ENCODE measurements at places on chromosomes 7 and 10. TPM values are rescaled to one million over a fixed set of nuclear protein-coding genes. Genes with fewer than 3 reads are reported as not detected.

The PTPRZ1 gene
- total RNA-seq, result not detected

The HACD1 gene
- total RNA-seq, result 23.1 TPM

The CAPZA2 gene
- total RNA-seq, result 91.9 TPM

The ZNF680 gene
- total RNA-seq, result 10.1 TPM

The ZNF777 gene
- 3.6 TPM for total RNA-seq

The JAKMIP3 gene
- total RNA-seq, result under 0.01 TPM

The CHN2 gene
- total RNA-seq, result 0.33 TPM

The ACBD7 gene
- total RNA-seq, result under 0.01 TPM

The KEL gene
- not detected for total RNA-seq

The PLAU gene
- 60.1 TPM for total RNA-seq

The IL2RA gene
- not detected for total RNA-seq

The GLI3 gene
- total RNA-seq, result 6.4 TPM

The TMEM273 gene
- not detected for total RNA-seq

The RADIL gene
- total RNA-seq, result 0.33 TPM

The CHPF2 gene
- 46.7 TPM for total RNA-seq

The ITIH2 gene
- not detected for total RNA-seq

The PTPN20 gene
- 0.33 TPM for total RNA-seq

The LRMDA gene
- total RNA-seq, result 1.0 TPM

The GRID2IP gene
- not detected for total RNA-seq

The MXI1 gene
- 52.4 TPM for total RNA-seq

The AIFM2 gene
- 15.5 TPM for total RNA-seq

The ADAP1 gene
- total RNA-seq, result 2.3 TPM

The ASAH2 gene
- total RNA-seq, result 0.51 TPM

The MMD2 gene
- total RNA-seq, result not detected

The OR2A7 gene
- total RNA-seq, result 0.50 TPM

The KLF6 gene
- total RNA-seq, result 96.1 TPM

The CPED1 gene
- 196 TPM for total RNA-seq

The CALN1 gene
- total RNA-seq, result not detected

The PON1 gene
- not detected for total RNA-seq

The PLOD3 gene
- 89.0 TPM for total RNA-seq

The SORCS3 gene
- total RNA-seq, result not detected

The FMC1 gene
- 11.0 TPM for total RNA-seq
